ENCODE measurements at places on chromosomes 2 and 18.

DNA sequence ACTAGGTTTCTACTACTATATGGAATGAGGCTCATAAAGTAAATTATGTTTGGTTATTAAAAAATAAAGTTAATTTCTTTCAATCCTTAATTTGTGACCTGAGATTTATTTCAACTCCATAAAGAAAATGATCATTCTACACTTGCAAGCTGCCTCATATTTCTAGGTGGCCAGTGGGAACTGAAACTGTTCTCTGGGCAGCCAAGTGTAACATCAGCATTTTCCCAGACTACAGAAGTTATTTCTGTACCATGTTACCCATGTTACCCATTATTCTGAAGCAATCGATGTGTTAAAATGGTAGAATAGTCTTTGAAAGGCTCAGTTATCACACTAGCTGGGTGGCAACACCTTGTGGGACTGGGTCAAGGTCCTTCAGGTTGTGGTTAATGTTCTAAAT lies 139.3 kb upstream of the FBXO11 start:
- DNase-seq = no peak

- DNase-seq = no peak
Measured at GRCh38 chr2:41420219-41420618, 627.6 kb upstream of the PKDCC start.

- DNase-seq = no peak
Measured at GRCh38 chr2:192184349-192184748, 10.4 kb downstream of the TMEFF2 start.

DNA sequence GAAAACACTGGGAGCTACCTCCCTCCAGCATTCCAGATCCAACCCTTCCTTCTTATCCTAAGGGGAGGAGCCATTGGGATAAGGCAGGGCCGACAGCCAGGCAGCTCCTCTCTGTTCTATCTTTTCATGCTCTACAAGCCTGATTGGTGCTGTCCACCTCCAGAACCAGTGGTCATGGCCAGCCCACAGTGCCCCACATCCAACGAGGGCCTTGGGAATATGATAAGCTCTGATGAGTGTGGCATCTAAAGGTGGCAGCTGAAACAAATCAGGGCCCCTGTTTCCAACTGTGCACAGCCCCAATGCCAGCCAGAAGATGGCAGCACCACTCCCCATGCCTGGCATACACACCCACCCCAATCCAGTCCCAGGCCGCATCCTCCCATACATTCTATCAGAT lies 329.3 kb downstream of the C1D start:
- no peak for DNase-seq

GRCh38 chr18:70455731-70456130 lies 166.9 kb downstream of the SOCS6 start:
- no peak for DNase-seq

GRCh38 chr2:101150306-101151145 lies 656 bp downstream of the TBC1D8 start:
- DNase-seq = no peak

GRCh38 chr2:118496870-118497611 lies 350.4 kb downstream of the EN1 start:
- DNase-seq = no peak

GRCh38 chr2:148967056-148967455 lies 71.4 kb upstream of the LYPD6B start:
- no peak for DNase-seq

- no peak for DNase-seq
Measured at GRCh38 chr18:49062832-49063226, 112.1 kb upstream of the SMAD7 start.

- no peak for DNase-seq
Measured at GRCh38 chr2:195610717-195611116, 46.3 kb upstream of the SLC39A10 start.
